ENCODE measurements at places on chromosomes 6 and 20.

GRCh38 chr6:85641897-85642773 lies 551 bp downstream of the SYNCRIP start:
- no peak for DNase-seq

DNA sequence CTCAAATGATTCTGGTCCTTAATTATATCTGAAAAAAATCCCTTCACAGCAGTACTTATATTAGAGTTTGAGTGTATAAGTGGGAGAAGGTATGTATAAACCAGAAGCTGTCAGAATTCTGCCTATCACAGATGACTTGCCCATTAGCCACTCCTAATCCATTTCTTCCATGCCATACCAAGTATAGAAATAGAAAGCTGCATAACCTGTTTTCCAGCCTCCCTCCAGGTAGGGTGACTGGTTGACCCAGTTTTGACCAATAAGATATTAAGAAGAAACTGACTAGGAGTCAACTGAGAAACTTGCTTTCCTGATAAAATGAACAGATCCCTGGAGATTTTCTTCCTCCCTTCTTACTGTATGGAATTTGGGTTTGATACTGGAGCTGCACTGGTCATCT lies 112.2 kb upstream of the GRIK2 start:
- DNase-seq: no peak

GRCh38 chr6:71414486-71414885 lies 125.9 kb downstream of the OGFRL1 start:
- no peak for DNase-seq

GRCh38 chr6:3869632-3870527 lies 20.7 kb downstream of the FAM50B start:
- no peak for DNase-seq

- no peak for DNase-seq
Measured at GRCh38 chr6:108180776-108181175, 15.0 kb downstream of the NR2E1 start.

DNA sequence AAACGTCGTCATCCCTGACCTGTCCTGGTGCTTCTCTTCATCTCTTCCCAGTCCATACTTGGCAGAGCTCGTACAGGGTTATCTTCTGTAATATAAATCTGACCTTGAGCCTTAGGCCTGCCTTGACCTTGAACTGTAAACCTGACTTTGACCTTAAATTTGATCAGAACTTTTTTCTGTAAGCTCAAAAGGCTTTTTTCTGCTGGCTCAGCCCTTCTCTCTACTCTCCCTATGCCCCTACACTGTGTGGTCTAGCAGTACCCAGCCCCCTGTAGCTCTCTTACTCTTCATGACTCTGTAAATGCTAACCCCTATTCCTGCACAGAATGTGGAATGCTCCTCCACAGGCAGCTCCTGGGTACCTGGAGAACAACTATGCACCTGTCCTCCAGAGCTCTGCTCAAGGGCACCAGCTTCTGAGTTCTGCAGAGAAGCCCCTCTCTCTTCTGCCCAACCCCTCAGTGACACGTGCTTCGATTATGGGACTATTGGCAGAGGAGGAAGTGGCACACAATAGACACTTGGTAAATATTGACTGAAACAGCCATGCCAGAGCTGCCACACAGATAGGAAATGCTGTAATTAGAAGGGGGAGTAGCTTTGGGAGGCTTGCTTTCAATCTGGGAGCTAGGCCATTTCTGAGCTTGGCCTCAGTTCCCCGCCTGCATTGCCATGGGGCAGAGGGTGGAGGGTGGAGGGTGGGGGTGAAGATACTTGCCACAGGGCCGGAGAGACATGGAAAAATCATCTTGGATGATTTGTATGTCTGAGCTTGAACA lies 15.4 kb downstream of the SNPH start:
- no peak for DNase-seq

DNA sequence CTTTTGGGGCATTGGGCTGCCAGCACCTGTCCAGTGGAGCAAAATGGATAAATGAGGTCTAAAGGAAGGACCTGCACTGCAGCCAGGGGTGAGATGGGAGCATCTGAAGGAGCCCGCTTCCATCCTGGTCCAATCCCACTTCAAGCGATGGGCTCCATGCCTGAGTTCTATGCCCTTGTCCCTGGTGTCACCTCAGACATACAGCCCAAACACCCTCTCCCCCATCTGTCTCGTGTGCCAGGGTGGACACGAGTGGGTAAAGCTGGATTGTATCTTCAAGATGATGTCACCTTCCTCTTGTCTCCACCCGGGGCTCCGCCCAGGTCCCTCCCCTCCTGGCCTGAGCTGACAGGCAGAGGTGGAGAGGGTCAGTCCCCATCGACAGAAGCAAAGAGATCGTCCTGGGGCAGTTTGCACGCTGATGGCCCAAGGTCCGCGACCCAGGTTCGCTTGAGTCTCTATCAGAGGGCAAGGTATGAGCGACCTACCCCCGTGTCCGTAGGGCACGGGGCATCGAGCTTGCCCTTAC lies 544 bp downstream of the SMIM29 start:
- no peak for DNase-seq

- DNase-seq: no peak
Measured at GRCh38 chr6:71258078-71258866, 30.3 kb upstream of the OGFRL1 start.

DNA sequence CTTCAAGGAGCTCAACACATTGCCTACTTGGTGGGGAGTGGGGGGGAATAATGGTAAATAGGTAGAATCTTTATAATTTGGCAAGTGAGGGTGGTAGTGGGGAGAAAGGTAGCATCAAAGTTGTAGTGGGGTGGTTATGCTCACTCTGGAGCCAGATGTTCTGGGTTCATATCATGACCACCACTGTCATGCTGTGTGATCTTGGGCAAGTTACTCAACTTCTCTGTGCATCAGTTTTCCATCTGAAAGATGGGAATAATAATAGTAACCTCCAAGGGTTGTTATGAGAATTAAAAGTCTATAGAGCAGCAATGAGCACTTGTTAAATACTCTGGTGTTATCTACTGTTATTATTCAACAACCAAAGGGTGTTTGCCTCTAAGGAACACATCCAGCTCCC lies 22.0 kb upstream of the PREX1 start:
- DNase-seq: no peak

DNA sequence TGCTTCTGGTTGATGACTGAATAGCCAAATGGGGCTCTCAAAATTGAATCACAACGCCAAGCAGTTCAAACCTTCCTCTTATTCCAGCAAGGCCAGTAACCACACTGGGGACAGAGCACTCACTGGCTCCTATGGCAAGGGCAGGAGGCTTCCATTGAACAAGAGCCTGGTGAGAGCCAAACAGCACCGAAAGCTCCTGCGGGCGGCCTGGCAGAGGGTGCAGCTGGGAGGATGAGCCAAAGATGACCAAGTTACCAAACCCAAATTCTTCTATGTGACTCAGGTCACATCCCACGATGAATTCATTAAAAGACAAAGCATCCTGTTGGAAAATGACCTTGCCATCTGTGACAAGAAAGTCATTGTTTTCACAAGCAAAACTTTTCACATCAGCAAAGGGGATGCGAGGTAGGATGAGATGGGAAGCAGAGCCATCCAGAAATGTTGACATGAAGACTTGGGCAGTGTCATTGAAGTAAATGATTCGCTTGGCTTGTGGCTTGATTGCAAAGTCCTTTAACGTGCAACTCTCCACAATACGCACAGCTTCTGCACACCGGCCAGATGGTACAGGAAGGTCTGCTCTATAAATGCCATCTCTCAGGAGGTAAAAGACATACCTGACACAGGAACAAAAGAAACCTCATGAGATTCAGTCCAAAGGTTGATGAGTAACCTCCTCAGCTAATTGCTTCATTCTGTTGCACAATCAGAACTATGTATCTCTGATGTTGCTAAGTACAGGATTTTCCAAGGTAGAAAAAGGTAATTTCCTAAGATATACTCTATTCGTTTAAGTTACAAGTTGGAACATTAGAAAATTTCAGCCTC lies 36.3 kb downstream of the ROS1 start:
- no peak for DNase-seq

DNA sequence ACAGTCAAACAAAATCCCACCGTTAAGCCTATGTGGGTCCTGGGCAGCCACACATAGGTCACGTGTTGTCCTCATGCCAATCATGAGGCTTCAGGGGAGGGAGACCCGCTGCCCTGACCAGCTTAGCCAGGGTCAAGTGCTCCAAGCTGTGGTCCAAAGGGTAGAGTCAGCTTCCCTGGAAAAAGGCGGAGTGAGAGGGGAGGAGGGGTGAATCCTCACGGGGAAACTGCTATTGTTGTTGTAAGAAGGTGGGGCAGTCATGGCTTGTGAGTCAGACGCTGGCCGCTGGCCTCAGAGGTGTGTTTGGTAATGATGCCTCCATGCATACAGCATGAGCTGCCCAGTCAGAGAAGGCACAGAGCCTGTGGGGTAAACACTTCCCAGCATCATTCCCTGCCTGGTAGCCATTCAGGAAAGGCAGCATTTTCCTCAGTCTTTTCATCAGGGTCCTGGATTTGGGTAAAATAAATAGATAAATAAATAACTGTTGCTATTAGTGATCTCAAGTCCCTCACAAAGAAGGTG lies 8.7 kb downstream of the CST3 start:
- DNase-seq: no peak

- DNase-seq: no peak
Measured at GRCh38 chr20:63891061-63892002, 3.6 kb upstream of the DNAJC5 start.

DNA sequence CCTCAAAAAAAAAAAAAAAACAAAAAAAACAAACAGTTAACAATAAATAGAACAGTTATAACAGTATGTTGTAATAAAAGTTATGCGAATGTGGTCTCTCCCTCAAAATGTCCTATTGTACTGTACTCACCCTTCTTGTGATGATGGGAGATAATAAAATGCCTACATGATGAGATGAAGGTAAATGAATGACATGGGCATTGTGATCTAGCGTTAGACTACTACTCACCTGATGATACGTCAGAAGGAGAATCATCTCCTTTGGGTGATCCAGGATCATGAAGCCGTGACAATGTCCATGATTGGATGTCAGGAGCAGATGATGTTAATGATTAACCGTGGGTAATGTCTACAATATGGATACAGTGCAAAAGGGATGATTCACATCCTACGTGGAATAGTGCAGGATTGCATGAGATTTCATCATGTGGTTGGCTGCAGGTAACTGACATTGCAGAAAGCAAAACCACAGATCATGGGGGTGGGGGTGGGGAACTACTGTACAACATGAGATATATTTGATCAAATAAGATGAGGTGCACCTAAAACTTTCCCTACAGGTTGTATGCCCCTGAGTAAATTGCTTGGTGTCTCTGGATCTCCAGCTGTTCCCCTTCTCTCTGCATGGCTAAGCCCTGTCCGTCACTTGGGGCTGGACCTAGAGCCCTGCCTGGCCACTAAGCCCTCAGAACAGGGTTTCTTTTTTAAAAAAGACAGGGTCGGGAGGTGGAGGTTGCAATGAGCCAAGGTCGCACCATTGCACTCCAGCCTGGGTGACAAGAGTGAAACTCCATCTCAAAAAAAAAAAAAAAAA lies 6.2 kb upstream of the RBCK1 start:
- no peak for DNase-seq

GRCh38 chr20:7490288-7490687 lies 450.0 kb downstream of the HAO1 start:
- no peak for DNase-seq

- DNase-seq: no peak
Measured at GRCh38 chr20:18783385-18783959, 30.1 kb upstream of the SCP2D1 start.

DNA sequence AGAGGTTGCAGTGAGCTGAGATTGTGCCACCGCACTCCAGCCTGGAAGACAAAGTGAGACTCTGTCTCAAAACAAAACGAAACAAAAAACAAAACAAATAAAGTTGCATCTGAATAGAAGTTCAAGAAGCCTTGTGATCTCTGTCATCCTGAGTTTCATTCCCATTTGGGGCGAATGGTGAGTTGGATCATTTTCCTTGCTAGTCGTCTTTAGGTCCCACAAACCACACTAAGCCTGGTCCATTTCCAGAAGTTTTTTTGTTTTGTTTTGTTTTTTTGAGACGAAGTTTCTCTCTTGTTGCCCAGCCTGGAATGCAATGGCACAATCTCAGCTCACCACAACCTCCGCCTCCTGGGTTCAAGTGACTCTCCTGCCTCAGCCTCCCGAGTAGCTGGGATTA lies 33.8 kb downstream of the ZNF217 start:
- no peak for DNase-seq

GRCh38 chr6:106790149-106790770 lies 160.9 kb downstream of the QRSL1 start:
- no peak for DNase-seq

- DNase-seq: no peak
Measured at GRCh38 chr20:33836277-33836676, 25.1 kb downstream of the CHMP4B start.

GRCh38 chr6:152981219-152981618 lies 1.6 kb downstream of the FBXO5 start:
- DNase-seq: no peak

GRCh38 chr20:37315452-37316110 lies 26.1 kb downstream of the MANBAL start:
- DNase-seq: no peak

- no peak for DNase-seq
Measured at GRCh38 chr6:157090736-157091135, 232.6 kb downstream of the TMEM242 start.

GRCh38 chr20:58746620-58747019 lies 54.0 kb downstream of the NPEPL1 start:
- no peak for DNase-seq

- no peak for DNase-seq
Measured at GRCh38 chr6:165581678-165582077, 81.4 kb downstream of the PDE10A start.

GRCh38 chr6:136761227-136761922 lies 30.9 kb downstream of the MAP3K5 start:
- no peak for DNase-seq

DNA sequence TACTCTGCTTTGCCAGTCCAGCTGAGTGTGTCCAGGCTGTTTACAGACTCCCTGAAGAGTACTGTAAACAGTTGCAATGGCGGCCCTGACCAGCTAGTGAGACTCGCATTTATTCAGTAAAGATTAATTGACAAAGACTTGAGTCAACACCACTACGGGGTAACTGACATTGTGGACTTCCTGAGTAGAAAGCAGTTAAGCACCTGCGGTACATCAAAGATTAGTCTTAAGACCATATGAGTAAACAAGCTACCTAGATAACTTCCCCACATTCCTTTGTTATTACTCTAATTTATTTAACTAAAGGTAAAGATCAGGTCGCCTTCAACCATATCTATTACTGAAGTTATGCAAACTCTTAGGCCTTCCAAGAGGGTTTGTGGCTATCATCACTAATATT lies 12.6 kb downstream of the VPS52 start:
- no peak for DNase-seq
